Muscle of back (tissue), 13 donors: ENCODE measurements at places on chromosomes 3 and 15. TPM values are rescaled to one million over a fixed set of nuclear protein-coding genes. Genes with fewer than 3 reads are reported as not detected.

GRCh38 chr3:73954506-73954905 is 329.8 kb upstream of the PDZRN3 start:
- no peak for DNase-seq

DNA sequence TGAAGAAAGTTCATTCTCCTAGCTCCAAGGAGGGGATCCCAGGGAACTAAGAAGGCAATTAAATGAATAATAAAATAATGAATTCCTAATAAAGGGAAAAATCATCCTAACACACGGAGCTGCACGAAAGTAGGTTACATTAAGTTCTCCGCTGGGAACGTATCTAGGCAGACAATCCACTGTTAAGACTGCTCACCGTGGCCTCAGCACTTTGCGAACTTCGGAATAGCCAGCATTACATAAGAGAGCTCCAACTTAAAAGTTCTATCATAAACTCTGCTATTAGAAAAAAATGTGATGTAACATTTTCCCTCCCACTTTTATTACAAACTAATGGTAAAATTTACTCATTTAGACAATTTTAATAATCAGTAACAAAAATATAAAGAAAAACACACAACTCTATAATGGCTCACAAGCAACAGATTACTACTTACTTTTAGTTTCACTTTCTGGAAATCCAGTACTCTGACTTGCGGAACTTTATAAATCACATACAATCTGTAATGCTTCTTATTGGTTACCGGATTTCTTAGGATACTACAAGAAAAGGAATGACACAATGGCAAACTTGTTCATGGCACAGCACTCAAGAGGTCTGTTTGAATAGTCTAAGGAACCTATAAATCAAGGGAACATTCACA is 8.5 kb downstream of the SNRPA1 start:
- DNase-seq: no peak

GRCh38 chr15:80020731-80021130 is 38.7 kb upstream of the ZFAND6 start:
- no peak for DNase-seq

GRCh38 chr3:30124435-30125370 is 481.7 kb upstream of the TGFBR2 start:
- no peak for DNase-seq

Gene ADCY5
- 3.7 TPM for polyA plus RNA-seq

Gene RAB7A
- 134 TPM for polyA plus RNA-seq

Gene C15orf39
- 10.1 TPM for polyA plus RNA-seq
